ENCODE measurements at places on chromosomes 2 and 18. TPM values are rescaled to one million over a fixed set of nuclear protein-coding genes. Genes with fewer than 3 reads are reported as not detected.

The LYG1 gene
- total RNA-seq, result 1.4 TPM

The ALLC gene
- not detected for total RNA-seq

GRCh38 chr18:58105206-58105887 lies 61.3 kb downstream of the NEDD4L start:
- DNase-seq, result no peak

GRCh38 chr18:67455890-67456501 lies 60.5 kb downstream of the DSEL start:
- DNase-seq, result no peak

The RESP18 gene
- total RNA-seq, result not detected

The OR6B2 gene
- total RNA-seq, result not detected

The TPO gene
- total RNA-seq, result not detected

- no peak for DNase-seq
These were observed 38.3 kb upstream of the TEX51 start for GRCh38 chr2:126860385-126860784.

GRCh38 chr2:113873867-113874266 lies 16.0 kb upstream of the ACTR3 start:
- no peak for DNase-seq

The RAB17 gene
- total RNA-seq, result 50.9 TPM

DNA sequence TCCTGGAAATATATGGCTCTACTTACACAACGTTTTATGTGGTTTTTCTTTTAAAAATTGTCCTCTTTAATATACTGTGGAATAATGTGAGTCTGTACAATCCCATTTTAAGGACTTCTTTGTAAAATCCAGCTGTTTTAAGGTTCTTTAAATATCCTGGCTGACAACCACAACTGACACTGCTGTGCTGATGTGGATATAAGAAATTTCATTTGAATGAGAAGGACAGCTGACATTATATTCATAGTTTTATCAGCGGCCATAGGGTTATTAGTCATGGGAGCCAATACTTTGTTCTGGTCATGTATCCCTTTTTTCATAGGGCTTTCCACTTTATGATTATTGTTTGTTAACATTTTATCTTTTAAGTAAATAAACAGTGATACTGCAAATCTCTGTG lies 169.5 kb downstream of the CAMKMT start:
- DNase-seq, result no peak

DNA sequence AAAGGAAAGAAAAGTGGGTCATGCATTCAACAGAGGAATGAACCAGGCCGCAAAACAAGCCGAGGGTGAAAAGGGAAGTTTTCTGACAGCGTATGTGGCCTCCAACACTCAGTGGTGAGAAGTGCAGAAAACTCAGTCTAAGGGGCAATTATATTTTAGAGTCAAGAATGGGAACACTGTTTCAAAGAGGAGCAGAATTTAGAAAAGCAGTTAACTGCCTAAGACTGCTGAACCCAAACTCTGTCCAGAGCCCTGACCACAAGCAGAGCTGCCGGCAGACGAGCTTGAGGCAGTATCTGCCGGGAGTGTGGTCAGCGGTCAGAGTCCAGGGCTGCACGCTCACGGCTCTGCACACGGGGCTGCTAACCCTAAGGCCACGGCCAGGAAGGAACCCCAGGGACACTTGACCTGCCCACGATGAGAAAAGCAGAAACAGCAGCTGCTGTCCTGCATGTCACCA lies 347.0 kb upstream of the ID2 start:
- DNase-seq, result no peak

DNA sequence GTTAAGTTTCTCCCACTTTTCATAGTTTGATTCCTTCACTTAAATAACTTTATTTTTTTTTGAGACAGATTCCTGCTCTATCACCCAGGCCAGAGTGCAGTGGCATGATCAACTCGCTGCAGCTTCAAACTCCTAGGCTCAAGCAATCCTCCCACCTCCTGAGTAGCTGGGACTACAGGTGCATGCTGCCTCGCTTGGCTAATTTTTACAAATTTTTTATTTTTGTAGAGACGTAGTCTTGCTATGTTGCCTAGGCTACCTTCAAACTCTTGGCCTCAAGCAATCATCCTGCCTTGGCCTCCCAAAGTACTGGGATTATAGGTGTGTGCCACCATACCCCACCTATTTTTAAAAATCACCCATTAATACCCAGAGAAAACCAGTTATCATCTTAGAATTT lies 14.2 kb upstream of the WIPF1 start:
- DNase-seq, result no peak

The MROH2A gene
- not detected for total RNA-seq

The CHST9 gene
- total RNA-seq, result 0.03 TPM

- no peak for DNase-seq
These were observed 32.1 kb upstream of the DYNAP start for GRCh38 chr18:54558609-54559585.

- no peak for DNase-seq
These were observed 55.4 kb upstream of the UPP2 start for GRCh38 chr2:158046121-158046880.

DNA sequence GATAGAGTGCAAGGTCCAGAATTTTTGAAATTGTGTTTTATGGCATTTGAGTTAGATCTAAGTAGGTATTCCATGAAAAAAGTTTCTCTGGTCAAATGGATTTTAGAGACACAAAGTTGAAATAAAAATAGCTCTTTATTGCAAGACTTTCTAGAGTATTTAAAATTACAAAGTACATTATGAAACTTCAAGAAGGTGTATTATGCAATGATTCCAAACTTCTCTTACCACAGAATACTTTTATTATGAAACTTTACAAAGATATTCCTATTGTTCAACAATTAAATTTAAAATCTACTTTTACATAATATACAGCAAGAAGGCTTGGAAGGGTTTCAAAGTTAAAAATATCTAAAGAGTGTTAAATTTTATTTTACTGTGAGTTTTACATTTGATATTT lies 65.9 kb downstream of the CALCRL start:
- no peak for DNase-seq

Data from upper lobe of right lung (tissue), 1 donor.